ENCODE measurements at places on chromosomes 3 and 15.
A peak's percentile ranks its signal among the peaks of the same experiment; 100 is the strongest.

GRCh38 chr15:101641129-101641764 is 10.9 kb downstream of the TM2D3 start:
- peak; percentile 45 for DNase-seq

- DNase-seq: no peak
Observed at GRCh38 chr15:46552316-46552715, 917.5 kb downstream of the SQOR start.

DNA sequence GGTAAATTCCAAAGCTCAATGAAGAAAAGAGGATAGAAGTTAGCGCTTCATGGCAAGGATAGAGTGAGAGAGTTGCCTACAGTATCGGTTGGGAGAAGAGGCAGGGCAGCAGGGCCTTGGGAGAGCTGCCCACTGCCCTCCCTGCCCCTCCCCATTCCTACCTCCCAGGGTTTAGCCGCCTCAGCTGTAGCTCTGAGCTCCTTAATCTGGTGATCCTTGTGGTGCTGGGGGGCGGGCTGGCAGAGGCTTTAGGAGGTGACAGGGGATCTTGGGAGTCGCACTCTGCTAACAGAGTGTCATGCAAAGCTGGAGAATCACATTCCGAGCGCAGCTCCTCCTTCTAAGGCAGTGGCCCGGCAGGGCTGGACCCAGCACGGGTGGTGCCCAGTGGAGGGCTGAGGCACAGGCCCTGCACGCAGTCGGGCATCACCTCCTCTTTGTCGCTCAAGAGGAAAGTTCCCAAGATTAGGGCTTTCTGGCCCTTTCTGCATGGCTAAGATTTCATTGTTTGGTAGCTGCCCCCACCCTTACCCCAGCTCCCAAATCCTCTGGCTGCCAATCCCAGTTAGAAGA is 57.1 kb upstream of the POLG start:
- DNase-seq: no peak

DNA sequence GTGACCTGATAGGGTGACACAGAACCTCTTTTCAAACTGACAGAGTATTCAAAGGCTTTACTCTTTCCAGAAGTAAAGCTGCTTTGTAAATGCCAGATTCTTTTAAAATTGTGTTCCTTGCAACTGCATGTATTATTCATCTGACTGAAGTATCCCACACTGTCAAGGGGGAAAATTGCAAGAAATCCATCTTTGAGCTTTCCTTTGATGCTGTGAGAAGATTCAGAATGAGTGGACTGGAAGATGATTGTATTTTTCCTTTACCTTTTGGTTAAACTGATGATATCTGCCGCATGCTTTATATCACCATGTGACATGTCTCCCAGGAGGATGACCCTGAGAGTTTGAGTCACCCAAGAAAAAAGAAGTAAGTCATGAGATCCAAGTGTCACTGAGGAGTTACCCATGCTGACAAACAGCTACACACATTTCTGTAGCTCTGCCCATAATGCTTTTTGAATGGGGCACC is 250.8 kb upstream of the CBLB start:
- DNase-seq: no peak

Measured in stimulated activated CD8-positive, alpha-beta memory T cell treated with anti-CD3 and anti-CD28 coated beads, Interleukin-7, amount 100 ng/mL, for 4 hours (primary cell).